Activated CD4-positive, alpha-beta T cell treated with anti-CD3 and anti-CD28 coated beads, Interleukin-2, Interleukin-4, amounts not matched to agents 100 ng/mL and 50 ng/mL, durations not matched to agents 16 hours and 8 hours (primary cell): ENCODE measurements at places on chromosomes 3 and 15.

- DNase-seq, result no peak
These were observed 125.8 kb downstream of the KBTBD8 start for GRCh38 chr3:67123914-67124313.

DNA sequence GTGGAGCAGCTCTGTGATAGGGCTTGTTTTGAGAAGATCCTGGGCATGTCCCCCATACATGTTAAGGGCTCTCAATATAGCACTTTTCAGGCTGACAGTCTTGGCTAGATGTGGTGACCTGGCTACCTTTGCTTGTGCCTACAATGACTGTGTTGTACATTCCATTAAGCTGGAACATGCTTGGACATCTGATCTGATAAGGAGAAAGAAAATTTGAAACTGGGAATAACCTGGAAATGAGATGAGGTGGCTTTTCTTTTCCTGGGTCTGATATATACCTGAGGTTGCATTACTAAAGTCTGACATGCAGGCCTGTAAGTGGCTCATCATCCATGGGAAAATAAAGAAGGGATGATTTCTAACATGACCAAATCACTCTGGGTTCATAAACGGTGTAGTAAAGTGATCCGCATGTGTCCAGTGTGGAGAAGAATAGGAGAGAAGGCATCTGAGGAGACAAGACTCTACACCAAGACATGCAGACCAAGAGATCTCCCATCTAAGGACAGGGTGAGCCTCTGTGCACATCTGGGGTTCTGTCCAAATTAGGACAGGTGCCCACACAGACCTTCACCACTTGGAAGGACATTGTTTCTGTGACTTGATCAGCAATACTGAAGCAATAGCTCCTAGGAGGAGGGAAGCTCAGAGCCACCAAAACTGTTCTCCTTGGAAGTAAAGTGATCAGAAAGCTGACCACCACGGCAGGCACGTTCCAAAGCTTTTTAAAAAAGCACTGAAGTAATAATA lies 62.0 kb downstream of the KLHL6 start:
- no peak for DNase-seq

- no peak for DNase-seq
These were observed 40.2 kb downstream of the TMEM212 start for GRCh38 chr3:171883257-171883892.

DNA sequence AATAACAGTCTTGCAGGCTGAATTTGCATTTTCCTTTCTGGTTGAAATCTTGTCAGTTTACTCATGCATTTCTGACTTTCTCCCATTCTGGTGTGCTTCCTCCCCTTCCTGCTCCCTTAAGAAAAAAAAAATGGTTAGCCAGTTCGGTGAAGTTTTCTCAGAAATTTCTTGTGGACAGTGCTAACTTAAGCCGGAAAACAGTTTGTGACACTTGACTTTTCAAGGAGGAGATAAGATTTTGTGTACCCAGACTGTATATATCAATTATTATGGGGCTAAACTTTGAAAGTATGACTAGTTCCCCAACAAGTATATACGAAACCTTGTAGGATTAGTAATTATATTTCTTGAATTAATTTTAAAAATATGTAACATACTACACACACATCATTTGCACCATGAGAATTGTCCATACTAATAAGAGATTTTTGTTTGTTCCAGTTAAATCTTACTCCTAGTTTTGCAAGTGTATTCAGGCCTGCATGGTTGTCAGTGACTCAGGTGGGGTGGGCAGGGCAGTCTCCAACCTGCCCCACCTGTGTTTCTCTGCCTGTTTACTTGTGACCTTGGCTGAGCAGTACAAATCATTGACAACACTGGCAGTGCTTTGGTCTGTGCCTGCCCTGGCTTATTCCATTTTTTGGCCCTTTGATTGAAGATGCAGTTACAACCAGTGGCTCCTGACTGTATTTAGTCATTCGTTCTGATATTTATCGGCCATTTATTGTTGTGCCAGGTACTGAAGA lies 19.1 kb downstream of the UBE2E1 start:
- DNase-seq, result no peak

GRCh38 chr15:68345481-68345880 lies 67.9 kb downstream of the FEM1B start:
- no peak for DNase-seq

GRCh38 chr3:135106445-135106844 lies 311.4 kb downstream of the EPHB1 start:
- no peak for DNase-seq

GRCh38 chr3:4656059-4656458 lies 162.9 kb downstream of the ITPR1 start:
- no peak for DNase-seq

DNA sequence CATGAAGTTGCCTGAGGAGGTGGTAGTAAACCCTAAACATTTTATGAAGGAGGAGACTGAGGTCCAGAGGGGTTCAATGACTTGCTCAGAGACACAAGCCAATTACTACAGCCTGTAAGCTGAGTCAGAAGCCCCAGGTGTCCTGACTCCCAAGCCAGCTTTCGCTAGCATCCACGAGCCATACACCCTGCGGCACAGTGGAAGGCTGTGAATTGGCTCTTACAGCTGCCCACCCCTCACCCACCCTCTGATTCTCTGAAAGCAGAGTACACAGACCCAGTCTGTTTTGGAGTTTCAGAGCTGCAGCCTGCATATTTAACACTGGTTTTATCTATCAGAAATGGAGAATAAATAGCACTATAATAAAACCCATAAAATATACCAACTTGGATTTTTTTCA lies 253.4 kb downstream of the IGSF11 start:
- DNase-seq, result no peak

- no peak for DNase-seq
These were observed 67.5 kb downstream of the PROS1 start for GRCh38 chr3:93906245-93906644.

GRCh38 chr15:31034152-31034551 lies 42.7 kb upstream of the MTMR10 start:
- DNase-seq, result no peak

GRCh38 chr3:82067420-82067819 lies 306.0 kb upstream of the GBE1 start:
- DNase-seq, result no peak

DNA sequence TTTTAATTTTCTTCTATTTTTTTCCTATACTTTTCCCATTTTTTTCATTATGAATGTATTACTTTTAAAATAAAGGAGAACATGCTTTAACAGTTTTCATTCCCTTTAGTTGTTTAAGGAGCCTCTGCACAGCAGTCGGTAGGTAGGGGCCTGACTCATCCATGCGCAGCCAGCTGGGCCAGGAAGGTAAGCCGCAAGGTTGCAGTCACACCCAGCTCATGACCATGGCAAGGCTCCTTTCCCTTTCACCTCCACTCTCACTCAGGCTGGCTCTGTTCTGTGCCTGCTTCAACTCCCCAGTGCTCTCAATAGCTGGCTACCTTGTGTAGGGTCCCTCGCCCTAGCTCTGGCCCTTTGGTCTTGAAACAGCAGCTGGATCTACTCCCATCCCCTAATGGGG lies 17.4 kb upstream of the ANKRD34C start:
- no peak for DNase-seq

GRCh38 chr3:64825404-64826120 lies 137.8 kb upstream of the ADAMTS9 start:
- DNase-seq, result no peak

- DNase-seq, result no peak
These were observed 7.5 kb downstream of the PLA2G4F start for GRCh38 chr15:42148808-42149492.

- no peak for DNase-seq
These were observed 18.5 kb upstream of the LMCD1 start for GRCh38 chr3:8482960-8483665.
